Effector CD4-positive, alpha-beta T cell (primary cell): ENCODE measurements at places on chromosomes 11 and 22.

GRCh38 chr11:123407130-123407995, 22.7 kb upstream of the GRAMD1B start:
- DNase-seq: peak; percentile 58

GRCh38 chr11:69058511-69059270, 10.0 kb downstream of the TPCN2 start:
- no peak for DNase-seq

DNA sequence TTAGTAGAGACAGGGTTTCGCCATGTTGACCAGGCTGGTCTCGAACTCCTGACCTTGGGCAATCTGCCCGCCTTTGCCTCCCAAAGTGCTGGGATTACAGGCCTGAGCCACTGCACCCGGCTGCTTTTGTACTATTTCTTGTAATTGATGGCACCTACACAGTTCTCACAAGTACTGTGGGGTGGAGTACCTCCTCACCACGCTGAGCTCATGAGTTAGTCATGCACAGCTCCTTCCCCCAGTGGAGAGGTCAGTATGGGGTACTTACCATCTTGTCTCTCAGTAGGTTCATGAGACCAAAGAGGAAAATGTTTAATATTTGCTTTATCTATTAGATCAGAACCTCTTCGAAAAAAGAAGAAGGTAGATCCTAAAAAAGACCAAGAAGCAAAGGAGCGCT, 2.1 kb downstream of the MRPL40 start:
- no peak for DNase-seq

DNA sequence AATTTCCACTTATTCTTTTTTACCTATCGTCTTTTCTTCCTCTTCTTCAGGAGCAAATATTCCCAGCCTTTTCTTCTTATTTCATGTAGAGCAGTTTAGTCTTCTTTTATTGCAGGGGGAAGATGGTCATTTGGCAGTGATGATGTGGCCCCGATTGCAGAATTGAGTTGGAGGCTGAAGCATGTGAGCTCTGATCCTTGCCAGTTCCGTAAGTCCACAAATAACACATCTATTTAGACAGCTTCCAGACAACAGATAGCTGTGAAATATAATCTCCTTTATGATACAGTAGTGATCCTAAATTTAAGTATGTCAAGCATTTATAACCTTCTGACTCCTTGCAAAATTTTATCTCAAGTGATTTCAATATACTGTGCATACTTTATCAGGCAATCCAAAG, 27.5 kb downstream of the REXO2 start:
- DNase-seq: no peak

DNA sequence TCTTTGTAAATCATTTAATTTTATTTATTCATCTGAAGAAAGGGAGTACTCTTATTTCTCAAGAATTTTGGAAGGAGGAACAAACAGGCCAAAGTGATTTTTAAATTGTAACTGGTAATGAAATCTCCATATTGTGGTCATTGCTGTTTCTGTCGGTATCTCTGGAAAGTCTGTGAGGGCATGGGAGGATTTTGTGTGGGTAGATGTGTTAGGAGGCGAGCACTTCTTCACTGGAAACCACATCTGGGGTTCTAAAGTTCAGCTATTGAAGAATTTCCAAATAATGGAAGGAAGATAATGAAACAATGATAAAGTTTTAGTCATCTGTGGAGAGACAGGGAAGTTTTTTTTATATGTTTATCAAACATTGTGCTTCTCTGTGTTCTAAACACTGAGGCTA, 6.6 kb downstream of the TRIM34 start:
- DNase-seq: no peak

DNA sequence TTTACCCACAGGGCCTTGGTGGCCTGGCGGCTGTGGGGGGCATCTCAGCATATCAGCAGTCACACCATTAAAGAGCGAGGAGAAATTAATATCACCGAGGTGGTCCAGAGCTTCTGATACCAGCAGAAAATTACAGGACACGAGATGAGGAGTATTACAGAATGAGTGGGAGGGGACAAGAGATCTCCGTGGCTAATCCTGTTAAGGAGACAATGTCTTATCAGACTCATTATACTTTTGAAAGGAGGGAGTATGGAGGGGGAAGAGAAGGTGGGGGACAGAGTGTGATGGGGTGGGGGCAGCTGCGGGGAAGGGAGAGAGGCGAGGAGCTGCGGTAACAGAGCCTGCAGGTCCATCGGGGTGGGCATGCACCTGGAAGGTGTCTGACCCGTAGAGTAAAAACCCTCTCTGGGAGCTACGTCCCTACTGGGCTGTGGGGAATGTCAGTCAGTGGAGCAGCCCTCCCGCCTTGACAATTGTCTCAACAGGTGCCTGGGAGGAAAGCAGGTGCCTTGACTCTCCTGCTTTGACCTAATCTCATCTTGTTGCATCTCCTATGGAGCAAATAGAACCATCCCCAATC, 224.2 kb downstream of the CEP164 start:
- no peak for DNase-seq

- no peak for DNase-seq
Observed at GRCh38 chr22:31828739-31829138, 74.9 kb downstream of the DEPDC5 start.

DNA sequence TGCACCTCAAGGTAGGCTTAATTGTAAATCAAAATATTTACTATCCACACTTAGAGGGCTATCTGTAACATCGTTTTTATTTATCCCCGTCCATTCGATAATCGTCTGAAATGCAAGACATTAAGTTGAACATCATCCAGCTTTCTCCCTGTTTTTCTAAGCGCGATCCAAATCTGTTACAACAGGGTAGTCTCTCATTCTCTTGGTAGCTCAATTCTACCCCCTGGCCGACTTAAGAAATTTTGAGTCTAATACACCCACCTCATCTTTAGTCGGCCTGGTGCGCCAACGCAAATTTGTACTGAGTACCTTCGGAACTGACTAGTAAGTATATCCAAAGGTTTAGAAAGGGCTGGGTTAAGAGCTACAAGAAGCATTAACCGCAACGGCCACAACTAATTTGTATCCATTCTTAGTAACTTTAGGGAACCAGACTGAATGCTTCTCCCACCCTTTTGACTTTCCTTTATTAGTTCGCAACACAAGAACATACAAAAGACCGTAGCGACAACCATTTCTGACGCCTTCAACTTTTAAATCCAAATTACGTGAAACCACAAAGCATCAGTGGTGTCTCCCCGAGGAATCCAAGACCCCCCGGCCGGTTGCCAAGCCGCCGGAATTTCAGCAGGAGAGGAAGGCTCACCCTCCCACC, 1.0 kb upstream of the ZNF143 start:
- DNase-seq: peak; percentile 5

- no peak for DNase-seq
Observed at GRCh38 chr11:117786135-117786870, 10.7 kb downstream of the DSCAML1 start.

DNA sequence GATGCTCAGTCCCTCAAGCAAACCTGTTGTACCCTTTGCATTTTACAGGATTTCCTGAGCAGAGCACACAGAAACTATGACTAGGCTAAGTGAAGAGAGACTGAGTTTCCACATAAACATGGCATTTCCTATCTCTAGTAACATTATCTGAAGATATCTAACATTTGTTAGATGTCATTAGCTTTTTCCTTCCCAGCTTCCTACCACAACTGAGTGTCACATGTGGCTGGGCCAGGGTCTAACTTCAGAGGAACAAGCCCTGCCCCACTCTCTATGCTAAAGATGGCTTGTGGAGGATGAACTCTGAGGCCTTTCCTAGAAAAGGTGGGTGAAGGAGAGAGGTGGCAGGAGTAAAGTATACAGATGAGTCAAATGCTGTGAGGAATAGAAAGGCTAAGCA, 16.5 kb downstream of the C22orf42 start:
- no peak for DNase-seq

- DNase-seq: no peak
Observed at GRCh38 chr22:35914665-35915476, 113.8 kb downstream of the RBFOX2 start.

GRCh38 chr11:112751772-112752171, 209.4 kb upstream of the NCAM1 start:
- no peak for DNase-seq

- DNase-seq: no peak
Observed at GRCh38 chr22:20528405-20528978, 21.1 kb downstream of the MED15 start.

DNA sequence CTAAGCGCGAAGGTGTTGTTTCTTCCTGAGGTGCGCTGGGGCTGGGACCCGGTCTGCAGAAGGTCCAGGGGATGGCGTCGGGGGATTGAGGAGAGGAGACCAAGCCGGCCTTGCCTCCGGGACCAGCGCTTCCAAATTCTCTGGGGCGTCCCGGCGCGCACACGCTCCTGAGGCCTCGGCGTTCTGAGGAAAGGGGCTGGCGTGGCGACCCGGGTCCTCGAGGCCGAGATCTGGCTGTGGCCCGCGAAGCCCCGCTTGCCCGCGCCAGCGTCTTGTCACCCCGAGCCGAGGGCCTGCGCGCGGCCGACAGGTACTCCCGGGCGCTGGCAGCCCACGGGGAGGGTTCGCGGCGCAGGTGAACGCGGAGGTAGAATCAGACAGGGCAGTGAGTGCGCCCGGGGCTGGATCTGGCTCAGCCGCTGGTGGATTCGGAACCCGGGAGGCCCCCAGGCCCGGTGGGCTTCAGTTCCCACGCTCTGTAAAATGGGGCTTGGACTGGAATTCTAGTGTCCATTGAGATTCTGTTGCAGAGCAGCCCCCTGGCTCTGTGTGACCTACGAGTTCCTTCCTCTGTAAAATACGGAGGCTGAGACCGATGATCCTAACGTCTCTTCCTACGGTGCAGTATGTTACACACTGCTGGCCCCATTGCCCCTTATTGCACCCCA, 14.7 kb downstream of the SSH3 start:
- no peak for DNase-seq

DNA sequence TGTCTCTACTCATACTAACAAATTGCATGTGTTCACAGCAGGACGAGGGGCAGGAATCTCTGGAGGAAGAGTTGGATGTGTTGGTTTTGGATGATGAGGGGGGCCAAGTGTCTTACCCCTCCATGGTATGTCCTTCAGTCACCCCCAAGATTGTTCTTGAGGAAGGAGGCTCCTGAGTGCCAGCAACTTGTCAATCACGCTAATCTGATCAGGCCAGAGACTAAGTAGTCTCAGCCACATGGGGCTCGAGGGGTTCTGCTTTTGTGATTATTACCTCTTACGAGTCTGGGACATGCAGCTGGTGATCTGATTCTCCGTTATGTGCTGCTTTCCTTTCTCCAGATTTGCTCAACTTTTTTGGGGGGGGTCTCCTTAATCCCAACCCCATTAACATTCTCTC, 54.3 kb downstream of the CTNND1 start:
- DNase-seq: no peak

DNA sequence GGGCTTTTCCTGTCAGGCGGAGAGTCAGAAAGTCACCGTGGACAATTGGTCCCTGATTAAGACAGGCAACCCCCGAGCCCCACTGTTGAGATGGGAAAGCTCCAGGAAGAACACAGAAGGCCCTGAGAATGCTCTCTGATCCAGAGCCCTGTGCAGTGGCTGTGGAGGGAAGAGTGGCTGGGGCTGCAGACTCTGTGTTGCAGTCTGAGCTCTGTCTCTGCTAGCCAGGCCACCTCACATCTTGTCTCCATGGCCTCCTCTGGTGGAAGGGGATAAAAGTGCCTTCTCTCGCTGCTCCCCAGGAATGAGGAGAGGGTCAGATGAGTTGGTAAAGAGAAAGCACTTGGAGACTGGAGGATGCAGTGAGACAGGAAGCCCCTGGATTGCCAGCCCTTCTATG, 141.2 kb downstream of the CEP164 start:
- no peak for DNase-seq

DNA sequence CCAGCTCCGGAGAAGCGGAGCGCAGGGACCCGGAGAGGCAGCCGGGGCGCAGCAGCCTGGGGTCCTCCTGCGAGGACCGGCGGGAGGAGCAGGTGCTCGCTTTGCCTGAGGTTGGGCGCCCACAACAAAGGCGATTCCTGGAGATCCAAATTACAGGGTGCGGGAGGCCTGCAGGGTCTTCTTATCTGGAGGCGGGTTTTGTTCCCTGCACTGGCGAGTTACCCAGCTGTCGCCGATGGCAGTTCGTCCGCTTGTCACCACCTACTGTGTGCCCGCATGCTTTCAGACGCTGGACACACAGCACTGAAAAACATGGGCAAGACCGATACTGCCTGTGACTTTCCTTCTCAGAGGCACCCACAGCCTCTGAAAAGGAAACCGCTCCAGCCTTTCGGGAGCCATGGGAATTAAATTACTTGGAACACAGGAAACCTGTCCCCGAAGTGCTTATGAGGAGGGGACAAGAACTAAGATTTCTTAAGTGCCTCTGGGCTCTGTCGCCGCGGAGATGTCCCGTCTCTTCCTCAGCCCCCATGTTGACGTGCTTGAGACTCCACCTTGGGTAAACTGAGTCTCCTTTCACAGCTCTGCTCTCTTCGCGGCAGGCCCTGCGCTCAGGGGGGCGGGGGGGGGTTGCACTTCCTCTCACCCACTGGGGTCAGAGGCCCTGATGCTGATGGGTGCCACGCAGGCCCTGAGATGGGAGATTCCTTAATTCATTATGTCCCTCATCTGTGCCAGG, 1.3 kb upstream of the ZFTA start:
- DNase-seq: no peak

DNA sequence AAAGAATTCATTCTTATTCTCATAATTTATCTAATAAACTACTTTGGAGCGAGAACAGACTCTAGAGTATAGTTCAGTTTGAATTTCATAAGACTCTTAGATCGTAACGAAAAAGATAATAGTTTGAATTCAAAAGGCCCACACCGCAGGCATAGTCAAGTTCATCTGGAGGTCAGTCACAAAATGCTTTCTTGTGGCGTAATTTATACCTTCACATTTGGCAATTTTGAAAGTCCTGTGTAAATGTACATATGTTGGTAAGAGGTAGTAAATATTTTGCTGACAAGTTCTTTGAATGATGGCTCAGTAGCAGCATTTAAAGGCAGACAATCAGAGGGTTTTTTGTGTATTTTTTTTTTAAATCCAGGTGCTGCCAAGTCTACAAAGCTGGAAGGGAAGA, 88.1 kb downstream of the TEAD1 start:
- no peak for DNase-seq

- DNase-seq: no peak
Observed at GRCh38 chr11:66580803-66581202, 12.1 kb downstream of the CCDC87 start.

GRCh38 chr11:113577356-113578032, 102.3 kb upstream of the DRD2 start:
- DNase-seq: no peak

DNA sequence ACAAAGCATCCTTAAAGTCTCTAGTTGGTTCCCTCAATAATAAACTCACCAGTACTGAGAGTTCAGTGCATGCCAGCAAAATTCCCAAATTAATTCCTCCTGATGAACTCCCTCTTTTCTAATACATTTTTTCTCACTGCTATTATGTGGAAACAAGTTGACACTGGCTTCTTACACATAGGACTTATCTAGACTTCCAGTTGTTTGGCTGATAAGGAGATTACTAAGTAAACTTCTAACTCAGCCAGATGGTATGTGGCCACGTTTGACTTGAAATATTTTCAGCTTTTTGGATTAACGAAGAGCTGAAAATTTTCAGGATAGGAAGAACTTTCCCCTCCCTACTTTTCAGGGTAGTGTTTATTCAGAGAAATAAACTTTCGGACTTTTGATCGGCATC, 1154.2 kb upstream of the TENM4 start:
- no peak for DNase-seq
